Activated CD8-positive, alpha-beta memory T cell treated with anti-CD3 and anti-CD28 coated beads for 4 hours (primary cell): ENCODE measurements at places on chromosomes 2 and 18.

GRCh38 chr18:42773870-42774269, 341.6 kb downstream of the RIT2 start:
- DNase-seq: no peak

DNA sequence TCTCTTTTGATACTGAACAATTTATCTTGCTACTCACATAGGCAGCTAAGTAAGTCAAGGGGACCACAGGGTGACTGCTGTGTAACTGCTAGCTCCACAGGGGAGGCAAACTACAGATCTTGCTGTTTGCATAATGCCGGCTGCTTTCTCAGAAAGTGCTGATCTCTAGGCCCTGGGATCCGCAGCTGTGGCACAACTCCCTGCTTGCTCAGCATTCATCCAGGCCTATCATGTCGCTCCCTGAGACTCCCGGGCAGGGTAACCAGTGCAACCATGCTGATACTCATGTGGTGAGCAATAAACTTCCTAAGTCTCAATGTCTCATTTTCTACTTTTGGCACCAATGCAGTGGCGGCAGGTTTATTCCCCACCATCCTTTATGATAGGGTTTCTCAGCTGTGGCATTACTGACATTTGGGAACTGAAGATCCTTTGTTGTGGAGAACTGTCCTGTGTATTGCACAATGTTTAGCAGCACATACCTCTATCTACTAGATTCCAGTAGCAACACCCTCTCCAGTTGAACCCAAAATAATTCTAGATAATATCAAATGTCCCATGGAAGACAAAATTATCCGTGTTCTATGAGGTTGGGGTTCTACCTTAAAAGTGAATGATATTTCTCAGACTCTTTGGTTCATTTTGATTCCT, 1101.3 kb downstream of the LRP1B start:
- no peak for DNase-seq

- DNase-seq: no peak
These were observed 36.3 kb upstream of the MSTN start for GRCh38 chr2:190098851-190099250.

DNA sequence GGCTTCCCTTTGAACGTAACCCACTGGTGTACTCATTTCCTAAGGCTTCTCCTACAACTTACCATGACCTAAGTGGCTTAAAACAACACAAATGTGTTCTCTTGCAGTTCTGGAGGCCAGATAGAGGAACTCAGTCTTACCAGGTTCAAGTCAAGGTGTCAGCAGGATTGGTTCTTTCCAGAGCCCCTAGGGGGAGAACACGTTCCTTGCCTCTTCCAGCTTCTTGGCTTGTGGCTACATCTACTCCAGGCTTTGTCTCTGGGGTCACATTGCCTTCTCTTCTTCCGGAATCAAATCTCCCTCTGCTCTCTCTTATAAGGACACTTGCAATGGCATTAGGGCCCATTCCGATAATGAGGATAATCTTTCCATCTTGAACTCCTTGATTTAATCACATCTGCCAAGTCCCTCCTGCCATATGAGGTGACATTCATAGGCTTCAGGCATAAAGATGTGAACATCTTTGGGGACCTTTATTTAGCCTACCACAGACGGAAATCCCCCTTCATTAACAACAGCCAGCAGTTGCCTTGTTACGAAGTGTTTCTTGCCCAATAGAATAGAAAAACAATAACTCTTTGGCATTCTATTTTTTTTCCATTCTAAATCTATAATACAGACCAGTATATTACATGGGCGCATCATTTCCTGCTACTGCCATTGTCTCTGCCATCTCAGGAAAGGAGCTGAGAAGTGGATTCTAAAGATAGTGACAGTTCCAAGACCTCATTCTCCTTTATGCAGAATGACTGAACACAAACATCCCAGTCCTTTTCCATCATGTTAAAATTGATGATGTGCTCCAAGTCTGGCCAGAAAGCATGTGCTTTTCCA, 362.0 kb downstream of the ZNF521 start:
- no peak for DNase-seq

- no peak for DNase-seq
These were observed 18.2 kb upstream of the C2orf66 start for GRCh38 chr2:196827356-196827755.
